Left ventricle myocardium superior (tissue), 1 donor: ENCODE measurements at places on chromosomes 1 and 21. TPM values are rescaled to one million over a fixed set of nuclear protein-coding genes. Genes with fewer than 3 reads are reported as not detected.
A peak's percentile ranks its signal among the peaks of the same experiment; 100 is the strongest.

DNA sequence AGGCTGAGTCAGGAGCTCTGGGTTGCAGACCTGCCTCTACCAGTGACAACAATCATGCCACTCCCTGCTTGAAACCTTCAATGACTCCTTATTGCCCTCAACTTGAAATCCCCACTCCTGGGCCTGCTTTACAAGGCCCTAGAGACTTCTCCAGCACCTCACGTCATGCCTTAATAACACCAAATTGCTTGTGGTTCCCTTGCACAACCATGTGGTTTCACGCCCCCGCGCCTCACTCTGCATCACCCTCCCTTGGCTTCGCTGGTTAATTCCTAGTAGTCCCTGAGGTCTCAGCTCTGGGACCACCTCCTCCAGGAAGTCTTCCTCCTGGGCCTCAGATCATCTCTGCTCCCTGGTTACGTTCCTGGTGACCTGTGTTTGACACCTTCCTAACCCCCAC, 33.0 kb downstream of the EPHA2 start:
- peak; percentile 25 for DNase-seq

DNA sequence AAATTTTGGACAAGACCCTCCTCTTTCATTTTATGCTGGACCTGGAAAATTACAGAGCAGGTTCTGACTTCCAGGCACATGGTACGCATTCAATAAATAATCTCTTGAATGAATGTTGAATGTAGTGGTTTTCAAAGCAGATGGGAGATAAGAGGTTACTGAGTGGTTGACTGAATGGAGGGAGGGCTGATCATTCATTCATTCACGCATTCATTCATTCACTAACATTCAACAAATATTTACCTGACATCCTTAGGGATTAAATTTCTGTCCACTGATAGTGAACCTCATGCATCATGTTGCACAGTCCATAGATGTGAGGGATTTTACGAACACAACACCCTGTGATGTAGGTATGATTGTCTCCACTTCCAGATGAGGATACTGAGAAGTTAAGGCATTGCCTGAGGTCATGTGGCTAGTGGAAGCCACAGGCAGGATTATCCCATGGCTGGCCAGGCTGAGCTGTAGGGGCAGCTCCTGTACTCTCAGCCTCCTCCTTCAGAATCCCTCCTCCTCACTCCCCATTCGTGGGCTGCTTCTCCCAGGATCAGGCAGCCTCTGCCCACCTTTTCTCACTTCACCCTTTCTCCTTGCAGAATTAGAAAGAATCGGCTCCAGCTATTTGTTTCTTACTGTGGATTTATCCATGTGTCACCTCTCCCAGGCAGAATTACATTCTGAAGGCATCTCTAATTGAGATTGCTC, 48.4 kb upstream of the ATP5PO start:
- no peak for DNase-seq

- DNase-seq = no peak
Observed at GRCh38 chr1:107964336-107965109, 457 bp downstream of the VAV3 start.

DNA sequence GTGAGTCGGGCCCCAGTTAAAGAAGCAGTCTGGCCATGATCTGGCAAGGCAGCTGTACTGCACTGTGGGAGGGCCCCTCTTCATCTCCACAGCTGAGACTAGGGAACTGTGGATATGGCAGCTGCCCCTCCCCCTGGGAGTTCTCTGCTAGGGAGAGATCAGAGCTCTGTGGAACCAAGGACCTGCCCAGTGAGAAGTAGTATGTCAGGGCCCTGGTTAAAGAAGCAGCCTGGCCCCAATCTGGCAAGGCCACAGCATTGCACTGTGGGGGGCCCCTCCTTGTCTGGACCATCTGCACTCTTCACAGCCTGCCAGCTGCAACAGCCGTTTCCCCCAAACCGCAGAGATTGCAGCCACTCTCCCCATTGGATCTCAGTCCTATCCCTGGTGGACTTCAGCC, 208.5 kb downstream of the DNAH14 start:
- DNase-seq = no peak

DNA sequence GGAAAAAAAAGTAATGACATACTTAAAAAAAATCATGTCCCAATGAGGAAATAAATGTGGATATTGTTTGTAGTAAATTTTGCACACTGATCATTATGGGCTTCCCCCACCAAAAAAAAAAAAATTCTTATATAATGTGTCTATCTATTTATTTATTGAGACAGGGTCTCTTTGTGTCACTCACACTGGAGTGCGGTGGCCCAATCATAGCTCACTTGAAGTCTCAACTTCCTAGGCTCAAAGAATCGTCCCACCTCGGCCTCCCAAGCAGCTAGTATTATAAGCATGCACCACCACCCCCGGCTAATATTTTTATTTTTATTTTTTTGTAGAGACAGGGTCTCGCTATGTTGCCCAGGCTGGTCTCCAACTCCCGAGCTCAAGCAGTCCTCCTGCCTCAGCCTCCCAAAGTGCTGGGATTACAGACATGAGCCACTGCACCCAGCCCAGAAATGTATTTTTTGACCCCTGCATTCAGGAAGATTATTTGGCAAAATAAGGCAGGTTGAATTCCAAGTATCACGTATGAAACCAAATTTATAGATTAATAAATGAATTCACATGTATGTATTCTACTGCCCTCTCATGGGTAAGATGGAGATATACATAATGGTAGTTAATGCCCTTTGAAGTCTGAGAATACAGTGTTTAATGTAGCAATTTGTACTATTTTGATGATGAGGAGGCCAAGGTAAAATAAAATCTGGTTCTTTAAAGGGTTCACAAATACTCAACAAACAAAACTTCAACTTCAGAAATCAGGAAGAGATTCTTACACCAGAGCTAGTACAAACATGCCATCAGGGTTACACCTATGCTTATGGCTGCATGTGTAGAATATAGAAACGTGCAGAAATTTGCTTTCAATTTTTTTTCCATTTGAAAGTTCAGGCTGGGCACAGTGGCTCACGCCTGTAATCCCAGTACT, 1.4 kb upstream of the DENND2C start:
- no peak for DNase-seq

OR2L13 gene
- total RNA-seq = not detected

DNA sequence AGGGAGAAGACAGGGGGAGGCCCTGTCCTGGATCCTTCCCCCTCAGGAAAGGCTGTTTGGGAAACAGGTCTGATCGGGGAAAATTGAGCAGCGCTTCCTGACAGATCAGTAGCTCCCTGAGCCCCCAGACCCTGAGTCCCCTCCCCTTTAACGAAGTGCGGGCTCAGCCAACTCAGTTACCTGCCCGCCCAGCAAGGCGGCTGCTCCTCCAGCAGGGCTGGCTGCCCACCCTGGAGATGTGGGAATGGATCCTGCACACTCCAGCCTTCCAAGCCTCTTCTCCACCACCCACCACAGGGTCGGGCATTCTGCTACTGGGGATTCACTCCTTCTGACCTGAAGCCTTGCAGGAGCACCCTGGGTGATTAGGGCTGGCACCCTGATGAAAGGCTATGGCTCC, 27.6 kb upstream of the LAPTM5 start:
- DNase-seq = peak; percentile 18

SPATA1 gene
- 1.7 TPM for total RNA-seq

DNA sequence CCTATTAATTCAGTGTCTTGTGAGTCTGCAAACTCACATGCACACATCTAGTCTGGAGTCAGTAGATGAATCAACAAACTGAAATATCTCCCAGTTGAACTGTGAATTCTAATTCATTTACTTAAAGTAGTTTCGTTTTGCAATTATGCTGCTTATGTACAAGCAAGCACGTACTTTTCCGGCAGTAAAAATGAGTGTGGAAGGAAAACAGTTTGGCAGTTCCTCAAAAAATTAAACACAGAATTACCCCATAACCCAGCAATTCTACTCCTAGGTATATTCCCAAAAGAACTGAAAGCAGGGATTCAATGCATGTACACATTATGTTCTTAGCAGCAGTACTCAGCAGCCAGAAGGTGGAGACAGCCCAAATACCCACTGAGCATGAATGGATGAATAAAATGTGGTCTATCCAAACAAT, 49.3 kb downstream of the GNB1 start:
- no peak for DNase-seq

DNA sequence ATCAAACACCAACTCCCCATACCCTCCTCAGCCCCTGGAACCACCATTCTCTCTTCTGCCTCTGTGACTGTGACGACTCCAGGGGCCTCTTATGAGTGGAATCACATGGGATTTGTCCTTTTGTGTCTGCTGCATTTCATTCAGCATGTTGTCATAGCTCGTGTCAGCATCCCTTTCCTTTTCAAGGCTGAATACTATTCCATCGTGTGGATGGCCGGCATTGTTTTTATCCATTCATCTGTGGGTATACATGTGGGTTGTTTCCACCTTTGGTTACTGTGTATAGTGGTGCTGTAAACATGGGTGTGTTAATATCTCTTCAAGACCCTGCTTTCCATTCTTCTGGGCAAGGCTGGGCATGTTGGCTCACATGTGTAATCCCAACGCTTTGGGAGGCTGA, 17.1 kb upstream of the OBSCN start:
- no peak for DNase-seq

TMEM82 gene
- not detected for total RNA-seq

KIFAP3 gene
- total RNA-seq = 20.7 TPM

GUCA2B gene
- total RNA-seq = not detected

- DNase-seq = no peak
Observed at GRCh38 chr21:34843562-34843961, 174.8 kb downstream of the CLIC6 start.

DNA sequence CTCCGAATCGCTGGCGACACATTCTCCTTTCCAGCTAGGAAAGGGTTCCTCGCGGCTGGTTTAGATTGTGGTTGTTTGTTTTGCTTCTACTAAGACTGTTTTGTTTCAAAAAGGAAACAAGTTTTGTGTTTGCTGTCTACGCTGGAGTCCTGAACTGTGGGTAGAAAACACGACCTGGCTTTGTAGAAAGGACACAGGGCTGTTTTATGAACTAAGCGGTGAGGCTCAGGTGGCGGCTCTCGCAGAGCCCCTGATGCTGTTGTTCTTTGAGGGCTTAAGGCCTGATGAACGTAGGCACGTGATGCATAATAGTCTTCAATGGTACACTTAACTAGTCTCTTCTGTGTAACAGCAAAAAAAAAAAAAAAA, 27.0 kb upstream of the FHAD1 start:
- no peak for DNase-seq

GRCh38 chr1:182175361-182175931, 113.9 kb upstream of the ZNF648 start:
- no peak for DNase-seq

THAP3 gene
- total RNA-seq = 14.9 TPM

CASQ1 gene
- 20.0 TPM for total RNA-seq

- DNase-seq = peak; percentile 85
Observed at GRCh38 chr1:56477164-56478111, 101.9 kb downstream of the PLPP3 start.

DNA sequence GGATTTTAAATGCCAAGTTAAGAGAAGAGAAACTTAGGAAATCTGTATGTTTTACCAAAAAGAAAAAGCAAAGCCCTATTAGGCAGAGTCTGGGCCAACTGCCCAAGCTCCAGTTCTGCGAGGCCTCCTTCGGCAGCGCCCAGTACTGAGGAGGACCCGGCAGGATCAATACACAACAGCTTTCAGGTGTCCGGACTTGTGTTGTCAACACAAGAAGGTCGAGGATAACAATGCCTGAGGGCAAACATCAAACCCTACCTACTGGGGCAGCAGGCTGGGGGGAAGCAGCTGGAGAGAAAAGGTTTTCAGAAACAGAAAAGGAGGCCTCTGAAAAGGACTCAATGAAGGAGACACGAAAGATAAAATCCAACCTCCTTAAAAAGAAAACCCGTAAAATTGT, 98.1 kb upstream of the GJB5 start:
- DNase-seq = no peak
